ENCODE measurements at places on chromosomes 11 and 22. TPM values are rescaled to one million over a fixed set of nuclear protein-coding genes. Genes with fewer than 3 reads are reported as not detected.

GRCh38 chr11:104843150-104843836, 55.0 kb downstream of the CASP12 start:
- H3K27me3 ChIP-seq, result no peaks in the 10 kb centered on the region
- DNase-seq, result no peak
- no peak overlapping the region for H3K27ac ChIP-seq
- H3K36me3 ChIP-seq, result no peaks in the 10 kb centered on the region
- no peaks in the 10 kb centered on the region for H3K4me1 ChIP-seq
- H3K4me3 ChIP-seq, result no peak overlapping the region

DNA sequence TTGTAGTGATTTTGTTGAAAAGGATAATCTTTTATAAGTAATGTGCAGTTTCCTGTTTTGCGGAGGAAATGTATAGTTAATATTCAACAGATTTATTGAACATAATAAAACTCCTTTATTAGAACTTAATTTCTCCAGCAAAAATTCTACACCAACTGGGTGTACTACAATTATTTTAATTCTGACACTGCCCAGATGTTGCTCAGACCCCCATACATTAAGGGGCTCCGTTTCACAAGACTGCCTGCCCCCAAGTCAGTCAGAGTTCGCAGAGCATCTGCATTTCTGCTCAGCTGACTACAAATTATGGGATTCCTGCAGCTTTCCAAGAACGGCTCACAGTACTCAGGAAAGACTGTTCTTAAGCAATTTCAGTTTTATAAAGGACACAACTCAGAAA, 6.2 kb downstream of the CEP57 start:
- peak overlapping the region; percentile 20 for H3K4me3 ChIP-seq
- no peak for DNase-seq
- H3K27ac ChIP-seq, result no peak overlapping the region
- H3K27me3 ChIP-seq, result no peaks in the 10 kb centered on the region

DNA sequence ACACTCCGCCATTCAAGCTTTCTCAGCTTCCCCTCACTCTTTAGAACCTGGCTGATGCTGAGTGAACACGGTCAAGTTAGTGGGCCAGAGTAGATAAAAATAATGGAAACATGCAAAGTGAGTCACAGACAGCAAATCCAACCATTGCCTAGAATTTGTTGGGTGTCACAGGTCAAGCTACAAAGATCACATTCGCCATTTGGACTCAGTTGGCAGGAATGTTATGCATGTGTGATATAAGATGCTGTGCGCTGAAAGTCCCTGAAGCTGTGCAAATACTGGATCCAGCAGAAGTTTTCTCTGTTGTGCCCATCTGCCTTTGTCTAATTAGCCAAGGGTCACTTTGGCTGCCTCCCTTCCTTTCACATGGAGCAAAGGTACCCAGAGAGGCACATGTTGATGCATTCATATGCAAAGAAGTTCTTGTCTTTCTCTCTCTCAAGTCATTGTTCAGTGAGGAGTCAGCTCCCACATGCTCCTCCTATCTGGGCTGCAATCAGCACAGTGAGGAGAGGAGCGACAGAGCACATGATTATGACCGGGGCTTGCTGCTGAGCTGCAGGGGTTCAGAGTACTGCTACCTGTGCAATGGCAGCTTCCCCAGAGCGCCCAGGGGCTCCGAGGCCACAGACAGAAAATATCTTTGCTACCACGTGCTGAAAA, 39.7 kb downstream of the FLI1 start:
- peaks cover 6% of the 10 kb centered on the region for H3K36me3 ChIP-seq

The TMEM80 gene
- total RNA-seq, result 37.4 TPM

DNA sequence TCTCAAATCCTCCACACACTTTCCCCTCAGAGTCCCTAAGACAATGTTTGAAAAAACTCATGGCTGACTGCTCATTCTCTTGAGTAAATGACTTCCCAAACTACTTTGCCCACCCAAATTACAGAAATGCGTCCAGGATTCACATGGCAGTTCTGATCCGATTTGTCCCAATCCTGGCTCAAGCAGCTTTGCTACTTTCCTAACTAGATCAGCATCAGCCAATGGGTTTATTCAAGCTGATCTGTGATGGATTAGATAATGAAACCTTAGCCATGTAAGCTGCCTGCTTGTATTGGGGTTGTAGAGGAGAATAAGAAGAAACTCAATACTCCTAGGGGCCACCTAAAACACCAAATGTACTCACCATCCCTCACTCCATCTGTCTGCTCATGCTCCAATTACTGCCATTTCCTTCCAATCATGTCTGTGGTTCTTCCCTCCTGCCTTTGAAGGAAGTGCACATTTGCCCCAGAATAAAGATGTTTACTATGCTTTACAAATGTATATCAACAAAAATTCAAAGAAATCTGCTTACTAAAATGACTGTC, 6.9 kb downstream of the RBFOX2 start:
- H3K36me3 ChIP-seq, result peaks cover 33% of the 10 kb centered on the region
- DNase-seq, result no peak
- no peaks in the 10 kb centered on the region for H3K27me3 ChIP-seq
- peak overlapping the region; percentile 73 for H3K4me3 ChIP-seq
- H3K27ac ChIP-seq, result peak overlapping the region; percentile 89
- H3K4me1 ChIP-seq, result peaks cover 66% of the 10 kb centered on the region

- peak overlapping the region; percentile 80 for H3K4me3 ChIP-seq
- H3K36me3 ChIP-seq, result no peaks in the 10 kb centered on the region
- no peaks in the 10 kb centered on the region for H3K27me3 ChIP-seq
- H3K4me1 ChIP-seq, result peaks cover 45% of the 10 kb centered on the region
Observed at GRCh38 chr11:66720899-66721470, 8.0 kb downstream of the SPTBN2 start.

The OLFML1 gene
- 0.83 TPM for total RNA-seq

GRCh38 chr22:46739094-46739870, 1.2 kb upstream of the CERK start:
- no peak for DNase-seq
- H3K27me3 ChIP-seq, result no peaks in the 10 kb centered on the region
- peaks cover 32% of the 10 kb centered on the region for H3K4me1 ChIP-seq
- H3K36me3 ChIP-seq, result no peaks in the 10 kb centered on the region
- H3K27ac ChIP-seq, result peak overlapping the region; percentile 83
- H3K4me3 ChIP-seq, result peak overlapping the region; percentile 88

- H3K4me3 ChIP-seq, result no peak overlapping the region
- no peaks in the 10 kb centered on the region for H3K27me3 ChIP-seq
- H3K36me3 ChIP-seq, result peaks cover 39% of the 10 kb centered on the region
- no peak for DNase-seq
Observed at GRCh38 chr22:26499188-26499703, 13.0 kb downstream of the TFIP11 start.

- no peaks in the 10 kb centered on the region for H3K4me1 ChIP-seq
- no peak overlapping the region for H3K4me3 ChIP-seq
- H3K27ac ChIP-seq, result no peak overlapping the region
- no peak for DNase-seq
Observed at GRCh38 chr11:104594228-104594958, 303.9 kb downstream of the CASP12 start.

- DNase-seq, result no peak
- peaks cover 11% of the 10 kb centered on the region for H3K27me3 ChIP-seq
- H3K4me3 ChIP-seq, result no peak overlapping the region
- no peak overlapping the region for H3K27ac ChIP-seq
- no peaks in the 10 kb centered on the region for H3K36me3 ChIP-seq
Observed at GRCh38 chr11:96648991-96649390, 259.2 kb downstream of the JRKL start.

- no peaks in the 10 kb centered on the region for H3K36me3 ChIP-seq
- DNase-seq, result no peak
- H3K27me3 ChIP-seq, result peaks cover 38% of the 10 kb centered on the region
- peaks cover 8% of the 10 kb centered on the region for H3K4me1 ChIP-seq
Observed at GRCh38 chr11:832529-833113, at the start of gene CD151. TSS of gene CD151 (plus strand) at chr11:832952. CDS start at chr11:836070, 3,118 bp downstream.

The WNT7B gene
- total RNA-seq, result 14.8 TPM

- DNase-seq, result no peak
- peaks cover 13% of the 10 kb centered on the region for H3K4me1 ChIP-seq
- H3K36me3 ChIP-seq, result peaks cover 20% of the 10 kb centered on the region
- H3K4me3 ChIP-seq, result no peak overlapping the region
- H3K27me3 ChIP-seq, result no peaks in the 10 kb centered on the region
Observed at GRCh38 chr11:117855186-117855845, 21.1 kb downstream of the FXYD6 start.

- no peak overlapping the region for H3K27ac ChIP-seq
- H3K36me3 ChIP-seq, result no peaks in the 10 kb centered on the region
- H3K4me1 ChIP-seq, result peaks cover 7% of the 10 kb centered on the region
- no peak overlapping the region for H3K4me3 ChIP-seq
- peaks cover 36% of the 10 kb centered on the region for H3K27me3 ChIP-seq
Observed at GRCh38 chr11:112285841-112286311, 25.2 kb upstream of the PLET1 start.

DNA sequence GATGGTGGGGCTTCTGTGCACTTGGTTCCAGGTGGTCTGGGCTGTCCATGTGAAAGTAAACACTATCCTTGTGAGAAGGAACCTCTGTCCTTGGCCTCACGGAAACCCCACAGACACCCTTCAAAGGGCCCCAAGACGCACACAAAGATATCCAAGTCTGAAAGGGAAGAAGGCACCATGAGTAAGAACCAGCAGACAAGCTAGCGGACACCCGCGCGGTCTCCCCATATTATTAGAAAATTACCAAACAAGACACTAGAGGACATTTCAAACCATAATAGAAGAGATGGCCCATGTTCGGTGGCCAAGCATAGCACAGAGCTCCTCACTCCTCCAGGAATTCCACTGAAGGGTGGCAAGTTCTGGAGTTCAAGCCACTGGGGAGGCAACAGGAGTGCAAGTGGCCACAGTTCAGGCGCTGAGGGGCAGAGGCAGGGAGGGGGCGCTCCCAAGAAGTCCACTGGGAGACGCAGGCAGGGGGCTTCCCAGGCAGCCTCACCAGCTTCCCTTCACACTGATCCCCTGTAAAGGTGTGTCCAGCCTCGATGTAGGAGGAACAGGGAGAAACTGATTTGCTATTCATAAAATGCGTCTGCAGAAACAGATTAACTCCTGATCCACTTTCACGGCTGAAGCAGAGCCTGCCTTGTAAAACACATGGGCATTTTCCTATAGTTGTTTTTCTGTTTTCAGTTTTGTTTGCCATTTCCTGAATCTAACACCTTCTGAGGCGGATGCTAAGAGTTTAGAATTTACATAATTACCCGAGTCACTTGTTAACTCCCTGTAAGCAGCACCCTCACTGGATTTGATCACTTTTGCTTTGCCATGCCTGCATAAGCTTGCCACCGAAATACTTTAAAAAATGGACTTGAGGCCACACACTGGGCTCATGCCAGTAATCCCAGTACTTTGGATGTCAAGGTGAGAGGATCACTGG, 9.1 kb upstream of the PPARA start:
- H3K27me3 ChIP-seq, result peaks cover 12% of the 10 kb centered on the region
- no peak overlapping the region for H3K27ac ChIP-seq
- DNase-seq, result no peak
- H3K36me3 ChIP-seq, result no peaks in the 10 kb centered on the region
- no peak overlapping the region for H3K4me3 ChIP-seq
- peaks cover 3% of the 10 kb centered on the region for H3K4me1 ChIP-seq

DNA sequence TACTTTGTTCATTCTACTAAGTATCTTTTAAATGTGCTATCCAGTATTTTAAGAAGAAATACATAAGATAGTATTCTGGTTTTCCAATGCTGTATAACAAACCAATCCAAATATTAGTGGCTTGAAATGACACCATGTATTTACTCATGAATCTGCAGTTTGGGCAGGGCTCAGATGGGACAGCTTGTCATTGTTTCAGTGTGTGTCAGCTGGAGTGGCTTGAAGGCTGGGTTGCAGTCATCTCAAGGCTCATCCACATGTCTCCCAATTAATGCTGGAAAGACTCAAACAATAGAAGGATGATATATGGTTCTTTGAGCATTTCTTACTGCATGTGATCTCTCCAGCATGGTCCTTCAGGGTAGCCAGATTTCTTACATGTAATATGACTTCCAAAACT, 146.2 kb downstream of the ARHGAP42 start:
- peaks cover 3% of the 10 kb centered on the region for H3K27me3 ChIP-seq
- no peak overlapping the region for H3K4me3 ChIP-seq
- peaks cover 5% of the 10 kb centered on the region for H3K36me3 ChIP-seq
- peaks cover 24% of the 10 kb centered on the region for H3K4me1 ChIP-seq
- DNase-seq, result no peak
- no peak overlapping the region for H3K27ac ChIP-seq

DNA sequence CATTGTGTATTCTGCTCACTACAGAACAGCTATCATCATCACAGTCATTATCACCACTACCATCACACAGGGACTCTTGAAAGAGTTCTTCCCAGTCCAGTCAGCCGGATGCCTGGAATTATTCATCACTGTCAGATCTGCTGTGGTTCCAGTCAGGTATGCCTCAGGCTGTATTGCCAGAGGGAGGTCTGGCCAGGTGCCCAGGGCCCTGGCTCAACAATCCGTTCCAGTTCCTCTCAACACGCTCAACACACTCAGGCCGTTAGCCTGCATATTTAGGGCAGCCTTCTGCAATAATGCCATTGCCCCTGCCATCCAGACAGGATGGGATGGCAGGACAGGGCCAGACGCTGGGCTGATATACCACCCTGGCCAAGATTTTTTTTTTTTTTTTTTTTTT, 28.6 kb upstream of the RASL10A start:
- no peak for DNase-seq
- peak overlapping the region; percentile 58 for H3K27ac ChIP-seq
- H3K4me3 ChIP-seq, result no peak overlapping the region

The ANKK1 gene
- total RNA-seq, result 0.36 TPM

- no peaks in the 10 kb centered on the region for H3K4me1 ChIP-seq
- no peaks in the 10 kb centered on the region for H3K36me3 ChIP-seq
- H3K27me3 ChIP-seq, result peaks cover 4% of the 10 kb centered on the region
- no peak for DNase-seq
Observed at GRCh38 chr11:101885631-101886030, 29.2 kb upstream of the CEP126 start.

The TMPRSS13 gene
- 22.7 TPM for total RNA-seq

Data from type B pancreatic cell (in vitro differentiated cells).